CD4-positive, alpha-beta T cell treated with Interleukin-1 beta for 1 hour (primary cell): ENCODE measurements at places on chromosomes 6 and 20.
A peak's percentile ranks its signal among the peaks of the same experiment; 100 is the strongest.

- DNase-seq, result peak; percentile 69
These were observed 36.8 kb downstream of the YTHDF1 start for GRCh38 chr20:63178889-63179686.

DNA sequence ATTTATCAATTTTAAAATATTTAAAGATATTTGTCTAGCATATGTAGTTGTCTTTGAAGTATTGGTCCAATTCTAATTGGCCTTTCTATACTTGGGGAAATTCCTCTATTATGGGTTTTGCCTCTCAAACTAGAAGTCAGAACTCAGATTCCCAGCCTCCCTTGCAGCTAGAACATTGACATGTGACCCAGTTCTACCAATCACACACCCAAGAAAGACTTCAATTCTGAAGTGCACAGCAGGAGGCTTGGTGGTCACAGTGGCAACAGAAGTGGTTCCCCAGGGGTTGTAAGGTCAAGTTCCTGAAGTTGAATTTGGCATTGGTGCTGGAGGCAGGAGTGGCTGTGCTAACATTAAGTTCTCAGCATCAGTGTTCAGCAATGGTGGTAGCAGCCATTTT is 14.8 kb upstream of the FKBP5 start:
- no peak for DNase-seq

GRCh38 chr6:144758602-144759001 is 473.5 kb downstream of the UTRN start:
- no peak for DNase-seq

DNA sequence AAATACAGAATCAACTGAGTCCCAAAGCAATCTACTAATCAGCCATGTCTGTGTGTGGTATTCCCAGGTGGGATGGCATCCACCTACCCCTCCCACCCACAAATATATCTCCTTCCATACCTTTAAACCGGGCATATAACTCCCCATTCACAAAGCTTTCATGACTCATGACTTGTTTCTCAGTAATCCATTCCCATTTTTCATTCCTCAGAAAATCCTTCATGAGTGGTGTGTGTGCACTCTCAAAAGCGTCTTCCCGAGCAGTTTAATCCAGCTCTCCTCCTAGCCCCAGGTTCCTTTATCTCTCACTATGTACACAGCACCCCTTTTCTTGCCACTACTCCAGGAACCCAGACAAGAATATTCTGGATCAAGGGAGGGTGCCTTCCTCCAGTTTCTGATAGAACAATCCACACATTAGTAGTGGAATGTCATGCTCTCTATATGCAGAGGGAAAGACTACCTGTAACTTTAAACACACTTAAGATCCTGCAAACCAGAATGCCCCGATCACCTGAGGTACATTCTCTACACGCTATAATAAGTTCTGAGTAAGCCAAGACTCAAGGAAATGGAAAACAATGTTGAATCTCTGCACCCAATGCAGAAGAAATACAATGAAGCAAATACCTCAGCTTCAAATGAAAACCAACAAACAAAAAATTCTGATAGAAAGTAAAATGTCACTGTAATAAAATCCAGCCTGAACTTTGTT is 55.7 kb upstream of the IPCEF1 start:
- no peak for DNase-seq

- DNase-seq, result no peak
These were observed 34.2 kb upstream of the BTN3A2 start for GRCh38 chr6:26330859-26331217.
